Neural crest cell (in vitro differentiated cells): ENCODE measurements at places on chromosomes 1 and 21.

GRCh38 chr1:151846062-151846568 is 6.5 kb upstream of the C2CD4D start:
- DNase-seq, result no peak

DNA sequence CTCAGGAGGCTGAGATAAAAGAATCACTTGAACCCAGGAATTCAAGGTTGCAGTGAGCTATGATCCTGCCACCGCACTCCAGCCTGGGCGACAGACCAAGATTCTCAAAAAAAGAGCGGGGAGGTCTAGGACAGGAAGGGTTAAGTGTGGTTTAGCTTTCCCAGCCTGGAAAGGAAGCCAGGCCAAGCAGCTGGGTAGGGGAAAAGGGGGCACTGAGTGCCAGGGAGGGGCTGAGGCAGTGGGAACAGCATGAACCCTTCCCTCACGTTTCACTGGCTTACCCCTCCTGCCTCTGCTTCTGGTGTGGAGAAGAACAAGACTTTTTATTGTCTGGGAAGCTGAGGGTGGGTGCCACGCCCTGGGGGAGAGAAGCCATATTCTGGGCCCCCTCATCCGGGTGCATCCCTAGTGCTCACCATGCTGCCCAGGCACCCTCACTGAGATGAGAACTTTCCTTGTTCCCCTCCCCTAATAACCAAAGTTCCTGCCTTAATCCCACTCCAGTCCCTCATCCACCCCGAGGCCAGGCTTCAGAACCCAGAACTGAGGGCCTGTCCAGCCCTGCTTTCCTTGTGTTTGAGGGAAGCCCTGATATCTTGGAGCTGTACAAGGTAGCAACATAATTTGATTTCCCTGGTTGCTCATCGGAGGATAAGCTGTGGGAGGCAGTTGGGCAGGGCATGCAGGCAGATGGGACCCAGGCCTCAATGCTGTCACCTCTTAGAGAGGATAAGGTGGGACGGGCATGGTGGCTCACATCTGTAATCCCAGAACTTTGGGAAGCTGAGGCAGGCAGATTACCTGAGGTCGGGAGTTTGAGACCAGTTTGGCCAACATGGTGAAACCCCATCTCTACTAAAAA is 2.0 kb upstream of the LMNA start:
- DNase-seq, result no peak

DNA sequence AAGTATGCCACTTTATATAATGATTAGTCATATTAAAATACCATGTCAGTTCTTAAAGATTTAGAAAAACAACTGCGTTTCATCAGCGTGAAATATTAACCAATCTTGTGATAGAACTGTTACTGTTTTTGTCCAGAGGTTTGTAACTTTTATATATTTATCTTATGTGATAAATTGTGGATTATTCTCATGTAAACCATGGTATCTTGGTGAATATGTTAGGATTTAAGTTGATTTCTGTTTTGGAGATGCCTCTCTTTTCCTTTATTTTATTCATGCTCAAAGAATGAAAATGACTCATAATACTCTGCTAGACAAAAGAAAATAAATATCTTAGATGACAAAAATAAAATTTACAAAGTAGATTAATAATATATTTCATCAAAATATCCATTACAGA is 88.4 kb downstream of the ADGRL4 start:
- DNase-seq, result no peak

DNA sequence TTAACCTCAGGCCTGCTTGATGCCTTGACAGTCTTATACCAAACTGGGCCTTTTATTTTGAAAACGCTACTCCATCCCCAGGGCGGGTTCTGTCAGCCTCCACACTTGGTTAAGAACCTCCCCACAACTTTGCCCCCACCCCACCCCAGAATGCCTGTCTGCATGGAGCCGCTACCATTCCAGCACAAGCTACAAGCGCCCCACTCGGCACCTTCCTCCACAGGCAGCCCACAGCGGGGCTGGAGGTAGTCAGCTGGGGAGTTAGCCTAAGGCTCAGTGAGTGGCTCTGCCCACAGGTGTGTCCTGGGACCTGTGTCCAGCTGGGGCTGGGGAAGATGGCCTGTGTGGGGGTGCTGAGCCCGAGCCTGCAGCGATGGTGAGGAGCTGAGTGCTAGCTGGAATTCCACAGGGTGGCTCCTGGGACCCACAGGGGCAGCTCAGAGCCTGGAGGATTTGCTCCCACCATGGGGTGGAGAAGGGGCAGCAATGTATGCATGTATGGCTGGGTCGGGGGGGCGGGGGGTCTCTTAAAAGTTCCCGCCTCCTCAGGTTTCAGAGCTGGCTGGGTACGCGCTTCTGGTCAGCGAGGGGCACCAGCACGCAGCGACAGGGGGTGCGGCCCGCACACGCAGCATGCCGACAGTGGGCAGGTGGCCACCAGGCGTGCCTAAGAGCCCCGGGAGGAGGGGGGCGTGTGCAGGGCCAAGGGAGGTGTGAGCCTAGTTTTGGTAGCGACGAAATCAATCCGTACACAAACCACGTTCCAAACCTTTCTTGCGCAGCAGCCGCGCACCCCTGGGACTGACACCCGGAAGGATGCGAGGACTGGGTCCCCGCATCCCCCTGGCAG is 917 bp downstream of the ETNK2 start:
- DNase-seq, result no peak

DNA sequence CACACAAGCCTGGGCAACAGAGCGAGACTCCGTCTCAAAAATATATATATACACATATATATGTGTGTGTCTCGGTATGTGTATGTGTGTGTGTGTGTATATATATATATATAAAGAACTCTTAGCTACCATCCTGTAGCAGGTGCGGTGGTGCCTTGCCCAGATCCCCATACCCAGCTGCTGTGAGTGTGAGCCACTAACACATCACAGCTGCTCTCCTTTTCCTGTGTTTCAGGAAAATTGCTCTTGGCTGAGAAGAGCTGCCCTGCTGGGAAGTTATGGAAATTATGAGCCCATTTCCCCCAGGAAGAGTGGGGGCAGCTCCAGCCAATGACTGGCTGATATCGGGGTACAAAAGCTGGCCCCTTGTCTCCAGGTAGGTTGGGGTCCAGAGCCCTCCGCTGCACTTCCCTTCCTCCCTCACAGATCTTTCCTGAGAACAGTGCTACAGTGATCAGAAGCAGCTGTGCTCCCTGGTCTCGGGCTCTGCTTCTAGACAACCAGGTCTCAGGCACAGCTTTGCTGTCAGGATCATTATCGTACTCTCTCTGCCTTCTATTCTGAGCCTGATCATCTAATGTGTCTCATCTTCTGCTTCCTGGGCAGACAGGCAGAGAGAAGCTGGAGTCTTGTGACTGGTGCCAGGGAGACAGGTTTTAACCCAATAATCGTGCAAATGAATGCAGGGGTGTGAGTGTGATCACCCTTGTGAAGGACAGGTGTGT is 109.6 kb upstream of the ZNF678 start:
- DNase-seq, result no peak

- no peak for DNase-seq
Measured at GRCh38 chr1:101194746-101195145, 42.1 kb upstream of the S1PR1 start.

GRCh38 chr1:37162059-37162458 is 127.7 kb upstream of the GRIK3 start:
- DNase-seq, result no peak

DNA sequence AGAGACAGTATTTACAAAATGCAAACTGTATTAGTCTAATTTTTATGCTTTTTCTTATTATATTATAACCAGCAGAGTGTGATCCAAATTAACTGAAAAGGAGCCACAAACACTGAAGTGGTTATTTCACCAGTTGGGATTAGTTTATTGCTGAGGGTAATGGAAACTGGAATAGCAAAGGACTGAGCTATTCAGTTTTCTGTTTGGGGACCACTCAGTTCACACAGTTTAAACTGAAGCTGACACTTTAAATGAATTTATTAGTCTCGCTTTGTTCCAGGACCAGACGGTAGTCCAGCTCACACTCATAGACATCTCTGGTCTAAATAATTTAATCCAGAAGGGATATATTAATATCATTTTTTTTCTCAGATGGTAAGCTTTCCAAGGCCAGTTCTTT is 410.7 kb downstream of the LTN1 start:
- no peak for DNase-seq

- DNase-seq, result no peak
Measured at GRCh38 chr1:205041001-205041715, 1.9 kb upstream of the CNTN2 start.

DNA sequence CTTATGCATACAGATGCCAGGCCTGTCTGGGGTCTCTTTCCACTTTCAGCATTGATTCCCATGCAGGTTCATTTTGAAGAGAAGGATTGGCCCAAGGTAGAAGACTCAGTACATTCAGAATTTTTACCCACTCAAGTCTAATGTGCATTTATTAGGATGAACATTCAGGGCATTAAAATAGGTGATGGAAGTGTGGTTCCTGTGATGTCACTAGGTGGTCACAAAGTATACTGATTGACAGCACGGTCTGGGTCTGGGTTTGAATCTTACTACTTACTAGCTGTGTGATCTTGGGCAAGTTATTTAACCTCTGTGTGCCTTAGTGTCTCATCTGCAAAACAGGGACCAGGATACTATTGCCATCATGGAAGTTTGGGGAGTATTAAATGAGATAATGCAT is 711 bp upstream of the ZNF648 start:
- no peak for DNase-seq

DNA sequence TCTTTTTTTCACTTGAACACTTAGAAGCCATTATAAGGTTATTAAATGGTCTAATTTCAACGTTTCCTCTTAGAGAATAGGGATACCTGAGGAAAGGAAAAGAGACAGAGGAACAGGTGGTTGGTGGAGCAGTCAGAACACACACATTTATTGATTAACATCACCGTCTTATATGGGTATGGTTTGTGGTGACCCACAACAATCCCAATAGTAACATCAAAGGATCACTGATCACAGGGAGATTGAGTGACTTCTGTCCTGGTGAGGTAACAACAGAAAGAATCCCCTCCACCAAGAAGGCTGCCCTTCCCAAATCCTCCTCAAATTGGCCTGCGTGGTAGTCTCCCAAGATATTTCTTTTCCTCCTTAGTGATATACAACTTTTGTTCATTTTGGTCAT is 474.0 kb downstream of the PLPP3 start:
- DNase-seq, result no peak

DNA sequence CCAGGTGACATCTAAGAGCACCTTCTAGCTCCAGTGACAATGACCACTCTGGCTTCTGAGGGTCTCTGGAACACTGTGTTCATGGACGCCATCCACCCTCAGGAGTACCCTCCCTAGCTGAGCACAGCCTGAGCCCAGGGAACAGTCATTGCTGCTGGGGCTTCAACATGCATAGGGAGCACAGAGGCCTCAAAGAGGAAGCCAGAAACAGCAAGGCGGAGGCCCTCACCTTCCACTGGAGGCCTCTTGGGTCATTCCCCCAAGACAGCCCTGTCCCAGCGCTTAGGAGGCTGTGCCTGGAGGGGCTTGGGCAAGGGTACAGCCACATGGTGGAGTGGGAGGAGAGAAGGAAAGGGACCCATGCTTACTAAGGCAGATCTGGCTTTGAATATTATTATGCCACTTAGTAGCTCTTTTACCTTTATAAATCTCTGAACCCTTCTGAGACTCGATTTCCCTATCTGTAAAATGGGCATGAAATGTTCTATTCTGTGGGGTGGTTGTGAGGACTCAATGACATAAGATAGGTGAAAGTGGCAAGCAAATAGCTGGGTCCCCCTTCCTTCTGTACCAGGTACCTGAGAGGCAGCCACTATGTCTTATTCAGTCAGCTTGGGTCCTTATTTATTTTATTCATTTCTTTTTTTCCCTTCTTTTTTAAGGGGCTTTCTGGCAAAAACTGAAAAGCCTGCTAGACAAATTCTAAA is 32.8 kb downstream of the PTAFR start:
- DNase-seq, result no peak

DNA sequence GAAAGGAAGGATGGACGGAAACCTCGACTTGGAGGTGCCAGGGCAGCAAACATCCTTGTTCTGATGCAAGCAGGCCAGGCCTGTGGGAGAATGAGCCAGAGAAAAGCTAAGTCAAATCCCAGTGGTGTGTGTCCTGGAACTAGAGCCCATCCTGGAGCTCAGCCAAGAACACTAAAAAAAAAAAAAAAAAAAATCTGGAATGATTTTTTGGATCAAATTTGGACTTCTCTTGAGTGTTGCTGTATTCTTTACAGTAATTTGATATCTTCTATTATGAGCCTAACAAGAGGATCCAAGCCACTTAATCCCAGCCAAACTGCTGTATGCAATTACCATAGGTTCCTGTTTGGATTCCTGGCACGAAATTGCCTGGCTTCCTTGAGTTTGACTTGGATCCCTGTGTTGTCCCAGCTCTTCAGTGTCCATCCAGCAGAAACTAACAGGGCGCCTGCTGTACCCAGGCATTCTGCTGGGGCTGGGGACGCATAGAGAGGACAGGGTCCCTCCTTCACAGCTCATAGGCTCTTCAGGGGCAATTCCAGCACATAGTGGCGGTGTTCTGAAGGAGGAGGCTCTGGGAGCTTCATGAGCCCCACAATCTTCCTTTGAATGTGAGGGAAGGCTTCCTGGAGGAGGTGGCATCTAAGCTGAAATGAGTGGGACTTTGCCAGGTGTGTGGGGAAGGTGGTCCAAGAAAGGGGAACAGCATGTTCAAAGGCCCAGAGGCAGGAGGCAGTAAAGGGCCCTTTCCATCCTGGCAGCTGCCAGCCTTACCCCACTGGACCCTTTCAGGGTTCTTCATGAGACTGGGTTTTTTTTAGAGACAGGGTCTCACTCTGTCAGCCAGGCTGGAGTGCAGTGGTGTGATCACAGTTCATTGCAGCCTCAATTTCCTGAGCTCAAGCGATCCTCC is 24.7 kb downstream of the EPHX1 start:
- DNase-seq, result no peak

GRCh38 chr1:96536581-96536980 is 185.0 kb upstream of the PTBP2 start:
- no peak for DNase-seq

DNA sequence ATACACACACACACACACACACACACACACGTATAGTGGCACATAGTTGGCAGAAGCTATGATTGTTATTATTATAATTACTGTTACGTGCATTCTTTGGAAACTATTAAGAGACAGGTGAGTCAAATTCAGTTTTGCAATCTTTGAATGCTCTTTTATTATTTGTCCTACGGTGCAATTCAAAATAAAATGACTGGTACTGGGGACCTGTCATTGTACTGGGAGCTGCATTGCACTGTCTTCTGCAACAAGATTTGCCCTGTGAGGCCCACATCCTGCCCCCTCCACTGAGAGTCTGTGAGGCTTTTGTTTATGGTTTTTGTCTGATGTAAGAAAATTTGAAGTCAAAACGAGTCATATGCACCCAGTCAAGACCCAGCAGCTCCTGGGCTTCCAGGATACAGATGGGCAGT is 1.9 kb downstream of the LY9 start:
- no peak for DNase-seq

- DNase-seq, result no peak
Measured at GRCh38 chr1:160630523-160631451, 16.1 kb downstream of the SLAMF1 start.

DNA sequence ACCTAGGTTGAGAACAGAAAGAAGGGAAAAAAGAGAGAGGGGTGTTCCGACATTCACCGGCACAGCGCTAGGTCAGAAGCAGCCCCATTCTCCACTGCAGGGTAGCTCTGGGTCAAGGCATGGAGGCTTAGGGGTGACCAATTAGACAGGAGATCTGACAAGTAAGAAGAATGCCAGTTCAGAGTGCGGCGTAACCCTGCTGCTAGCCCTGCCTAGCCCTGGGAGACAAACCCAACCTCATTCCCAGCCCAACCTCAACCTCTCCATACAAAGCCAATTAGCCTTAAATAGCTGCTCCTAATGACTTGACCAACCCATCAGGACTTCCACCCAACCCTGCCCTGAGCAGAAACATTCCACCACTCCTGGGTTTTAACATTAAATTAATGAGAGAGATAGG is 3.4 kb downstream of the PRELP start:
- DNase-seq, result no peak
